ENCODE measurements at places on chromosomes 1 and 21. TPM values are rescaled to one million over a fixed set of nuclear protein-coding genes. Genes with fewer than 3 reads are reported as not detected.
A peak's percentile ranks its signal among the peaks of the same experiment; 100 is the strongest.

DNA sequence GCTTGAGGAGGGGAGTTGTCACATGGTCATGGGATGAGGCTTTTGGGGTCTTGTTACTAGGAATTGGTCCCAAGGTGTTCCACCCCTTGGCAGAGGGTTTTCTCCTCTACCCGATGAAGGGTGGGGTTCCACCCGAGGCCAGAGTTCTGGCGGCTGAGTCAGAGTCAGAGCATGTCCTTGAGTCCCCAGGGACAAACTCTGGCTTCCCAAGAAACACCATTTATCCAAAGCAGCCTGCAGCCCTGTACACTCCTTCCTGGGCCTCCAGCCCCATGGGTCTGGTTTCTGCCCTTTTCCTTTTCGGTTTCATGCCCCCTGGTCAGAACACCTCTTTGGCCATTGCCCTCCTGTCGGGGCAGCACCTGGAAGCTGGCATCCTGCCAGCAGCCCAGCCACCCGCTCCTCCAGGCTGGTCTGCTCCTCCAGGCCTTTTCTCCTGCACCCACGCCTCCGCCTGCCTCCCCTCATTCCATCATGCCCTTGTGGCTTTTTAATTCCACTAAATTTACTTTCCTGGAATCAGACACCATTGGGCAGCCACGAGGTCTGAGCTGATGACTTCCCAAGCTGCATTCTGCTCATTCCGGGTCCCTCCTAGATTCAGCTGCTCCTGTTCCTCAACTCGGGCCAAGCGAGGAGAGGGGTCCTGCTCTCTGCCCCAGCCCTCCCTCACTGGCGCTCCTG is 301.7 kb upstream of the VAMP3 start:
- no peak overlapping the region for H3K4me3 ChIP-seq
- H3K27ac ChIP-seq = no peak overlapping the region
- H3K4me1 ChIP-seq = peaks cover 11% of the 10 kb centered on the region
- no peak for DNase-seq
- H3K36me3 ChIP-seq = no peaks in the 10 kb centered on the region

The ARHGAP29 gene
- 55.2 TPM for total RNA-seq

The RSPH1 gene
- 10.7 TPM for total RNA-seq

The NFASC gene
- total RNA-seq = 11.5 TPM

The F5 gene
- 7.2 TPM for total RNA-seq

DNA sequence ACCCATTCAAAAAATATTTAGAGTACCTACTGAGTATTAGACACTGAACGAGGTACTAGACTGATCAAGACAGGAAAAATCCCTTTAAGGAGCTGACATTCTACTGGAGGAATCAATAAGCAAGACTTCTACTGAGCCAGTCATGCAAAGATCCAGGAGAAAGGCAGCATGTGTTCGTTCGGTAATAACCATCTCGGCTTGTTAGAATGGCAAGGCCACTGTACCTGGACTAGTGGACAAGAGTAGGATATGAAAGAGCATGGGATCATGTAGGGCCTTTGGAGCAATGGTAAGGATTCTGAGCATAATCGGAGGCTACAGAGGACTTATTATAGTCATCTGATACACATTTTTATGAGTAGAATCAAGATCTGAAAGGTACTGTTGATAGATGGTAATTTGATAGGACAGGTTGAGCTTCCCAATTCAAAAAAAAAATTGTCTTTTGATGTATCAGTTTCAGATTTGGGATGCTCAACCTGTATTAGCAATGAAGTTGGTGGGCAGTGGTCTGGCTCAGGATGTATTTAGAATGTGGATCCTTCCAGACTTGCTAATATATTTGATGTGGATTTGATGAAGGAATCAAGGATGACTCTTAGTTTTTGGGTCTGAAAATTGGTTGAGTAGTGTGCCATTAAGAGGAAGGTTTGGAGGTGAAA is 2.3 kb downstream of the COX20 start:
- no peaks in the 10 kb centered on the region for H3K27me3 ChIP-seq
- peak overlapping the region; percentile 99 for H3K27ac ChIP-seq
- no peak for DNase-seq
- no peaks in the 10 kb centered on the region for H3K36me3 ChIP-seq
- no peak overlapping the region for H3K4me3 ChIP-seq

The ACBD6 gene
- total RNA-seq = 36.2 TPM

GRCh38 chr1:203322500-203323179 is 17.3 kb downstream of the BTG2 start:
- no peak for DNase-seq
- H3K27ac ChIP-seq = peak overlapping the region; percentile 97
- no peak overlapping the region for H3K4me3 ChIP-seq
- no peaks in the 10 kb centered on the region for H3K36me3 ChIP-seq
- H3K4me1 ChIP-seq = peaks cover 75% of the 10 kb centered on the region

GRCh38 chr1:240888039-240888786 is 276.3 kb upstream of the GREM2 start:
- H3K4me1 ChIP-seq = no peaks in the 10 kb centered on the region
- no peaks in the 10 kb centered on the region for H3K36me3 ChIP-seq
- H3K4me3 ChIP-seq = no peak overlapping the region
- H3K27ac ChIP-seq = no peak overlapping the region
- DNase-seq = no peak

DNA sequence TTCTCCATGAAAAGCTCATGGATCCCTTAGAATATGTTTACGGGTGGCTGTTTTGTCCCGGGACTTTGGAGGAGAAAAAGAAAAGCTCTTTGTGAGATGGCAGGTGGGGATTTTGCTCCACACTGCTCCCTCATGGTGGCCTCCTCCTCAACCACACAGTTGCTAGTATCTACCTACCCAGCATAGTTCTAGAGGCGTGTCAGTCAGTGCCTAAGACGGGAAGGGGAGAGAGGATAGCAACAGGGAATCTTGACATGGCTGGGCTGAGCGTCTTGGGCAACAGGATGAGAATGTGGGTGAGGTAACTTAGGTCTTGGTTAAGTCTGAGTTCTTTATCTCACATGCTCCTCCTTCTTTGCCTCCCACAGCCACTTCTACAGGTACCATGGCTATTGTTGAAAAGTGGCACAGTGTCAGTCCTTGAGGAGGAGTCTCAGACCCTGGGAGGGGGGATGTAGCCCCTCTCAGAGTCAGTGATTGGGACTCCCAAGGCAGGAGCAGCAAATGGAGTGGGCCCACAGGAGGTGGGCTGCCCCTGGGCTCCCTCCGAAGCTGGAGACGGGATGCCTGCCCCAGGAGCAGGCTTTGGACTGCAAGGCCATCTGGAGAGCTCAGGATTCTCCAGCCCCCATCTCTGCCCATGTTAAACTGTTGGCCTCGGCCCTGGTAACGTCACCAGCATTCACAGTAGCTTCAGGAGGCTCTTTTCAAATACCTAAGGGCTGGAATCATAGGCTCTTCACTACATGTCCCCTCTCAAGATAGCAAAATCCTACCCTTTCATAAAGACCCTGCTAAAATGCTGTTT is 75.4 kb downstream of the TENT5C start:
- H3K27ac ChIP-seq = no peak overlapping the region
- no peaks in the 10 kb centered on the region for H3K36me3 ChIP-seq
- no peaks in the 10 kb centered on the region for H3K27me3 ChIP-seq
- H3K4me3 ChIP-seq = no peak overlapping the region
- no peak for DNase-seq
- H3K4me1 ChIP-seq = no peaks in the 10 kb centered on the region

DNA sequence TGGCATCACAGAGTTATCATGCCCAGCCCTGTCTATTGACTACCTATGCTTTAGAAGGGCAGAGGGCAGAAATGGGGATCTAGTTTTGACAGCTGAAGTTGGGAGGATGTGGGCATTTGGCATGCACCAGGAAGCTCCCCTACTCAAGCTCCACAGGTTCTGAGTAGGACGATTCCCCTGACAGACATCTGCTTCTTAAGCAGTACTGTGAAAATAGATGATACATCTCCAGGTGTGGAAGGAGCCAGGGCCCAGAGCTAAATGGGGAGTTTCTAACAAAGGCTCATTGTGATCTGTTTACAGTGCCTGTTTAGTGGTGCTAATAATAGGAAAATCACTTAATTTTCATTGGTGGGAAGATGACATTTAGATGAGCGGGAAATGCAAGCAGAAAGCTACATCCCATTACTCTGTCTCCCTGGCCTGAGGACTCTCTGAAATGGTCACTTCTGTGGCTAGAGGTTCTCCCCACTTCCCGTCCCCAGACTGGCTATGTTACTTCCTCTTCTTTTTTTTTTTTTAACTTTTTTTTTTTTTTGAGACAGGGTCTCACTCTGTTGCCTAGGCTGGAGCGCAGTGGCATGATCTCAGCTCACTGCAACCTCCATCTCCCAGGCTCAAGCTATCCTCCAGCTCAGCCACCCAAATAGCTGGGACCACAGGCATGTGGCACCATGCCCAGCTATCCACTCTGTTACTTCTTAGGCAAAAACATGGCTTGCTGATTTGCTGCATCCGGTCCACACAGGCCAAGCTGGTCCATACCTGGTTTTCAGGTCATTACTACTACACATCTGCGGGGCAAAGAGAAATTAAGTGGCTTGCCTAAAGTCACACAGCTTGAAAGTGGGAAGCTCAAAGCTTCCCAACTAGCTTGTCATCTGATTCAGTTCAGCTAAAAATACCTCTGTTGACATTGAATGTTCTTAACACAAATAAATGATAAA is 23.2 kb upstream of the CNIH3 start:
- no peak overlapping the region for H3K4me3 ChIP-seq
- no peaks in the 10 kb centered on the region for H3K4me1 ChIP-seq
- H3K27me3 ChIP-seq = no peaks in the 10 kb centered on the region
- no peak for DNase-seq
- H3K36me3 ChIP-seq = no peaks in the 10 kb centered on the region
- H3K27ac ChIP-seq = no peak overlapping the region

DNA sequence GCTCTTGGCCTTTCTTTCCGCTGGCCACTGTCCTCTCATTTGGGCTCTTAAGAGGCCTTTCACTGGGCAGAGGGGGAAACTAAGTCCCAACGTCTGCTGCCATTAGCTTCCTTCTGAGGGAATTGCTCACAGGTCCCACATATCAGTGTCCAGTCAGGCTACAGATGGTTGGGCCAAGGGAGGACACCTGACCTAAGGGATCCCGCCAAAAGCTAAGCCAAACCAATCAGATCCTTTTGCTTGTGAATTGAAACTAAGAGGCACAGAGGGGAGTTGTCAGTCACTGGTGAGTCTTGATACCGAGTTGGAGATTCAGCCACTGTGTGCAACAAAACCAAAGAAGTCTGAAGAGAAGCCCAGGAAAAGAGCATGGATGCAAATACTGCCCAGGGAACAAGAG is 5.7 kb upstream of the NT5C1A start:
- no peak overlapping the region for H3K4me3 ChIP-seq
- no peak overlapping the region for H3K27ac ChIP-seq
- H3K4me1 ChIP-seq = no peaks in the 10 kb centered on the region
- no peaks in the 10 kb centered on the region for H3K36me3 ChIP-seq

DNA sequence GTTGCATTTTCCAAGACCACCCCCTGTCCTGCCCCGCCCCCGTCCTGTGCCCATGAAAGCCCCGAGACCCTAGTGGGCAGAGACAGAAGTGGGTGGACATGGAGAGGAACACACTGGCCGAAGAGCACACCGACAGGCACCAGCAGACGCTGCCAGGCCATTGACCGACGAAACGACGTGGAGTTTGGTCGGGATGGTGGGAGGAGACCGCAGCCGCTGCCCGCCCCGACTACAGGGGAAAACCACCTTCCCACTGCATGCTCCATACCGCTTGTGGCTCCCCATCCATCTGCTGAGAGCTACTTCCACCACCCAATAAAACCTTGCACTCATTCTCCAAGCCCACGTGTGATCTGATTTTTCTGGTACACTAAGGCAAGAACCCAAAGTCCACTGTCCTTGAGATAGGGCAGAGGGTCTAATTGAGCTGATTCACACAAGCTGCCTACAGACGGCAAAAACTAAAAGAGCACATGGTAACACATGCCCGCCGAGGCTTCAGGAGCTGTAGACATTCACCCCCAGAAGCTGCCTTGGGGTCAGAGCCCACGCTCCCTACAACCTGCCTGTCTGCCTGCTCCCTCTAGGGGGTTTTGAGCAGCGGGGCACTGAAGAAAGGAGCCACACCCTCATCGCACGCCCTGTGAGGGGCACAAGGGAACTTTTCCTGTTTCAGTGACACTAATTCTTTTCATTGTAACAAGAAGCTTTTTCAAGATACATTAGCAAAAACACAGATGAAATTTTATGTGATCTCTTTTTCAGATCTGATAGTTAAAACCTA is 81.2 kb upstream of the RAB3GAP2 start:
- no peaks in the 10 kb centered on the region for H3K4me1 ChIP-seq
- H3K27ac ChIP-seq = no peak overlapping the region
- H3K27me3 ChIP-seq = no peaks in the 10 kb centered on the region
- no peak overlapping the region for H3K4me3 ChIP-seq
- no peaks in the 10 kb centered on the region for H3K36me3 ChIP-seq

The APCS gene
- not detected for total RNA-seq

- no peaks in the 10 kb centered on the region for H3K4me1 ChIP-seq
- H3K27me3 ChIP-seq = no peaks in the 10 kb centered on the region
- no peak for DNase-seq
- H3K4me3 ChIP-seq = no peak overlapping the region
- H3K36me3 ChIP-seq = no peaks in the 10 kb centered on the region
Measured at GRCh38 chr1:208985231-208985630, 598.3 kb upstream of the CAMK1G start.

The OLFM3 gene
- not detected for total RNA-seq

The DLGAP3 gene
- 0.42 TPM for total RNA-seq

The TCEA3 gene
- 28.3 TPM for total RNA-seq

- no peak for DNase-seq
- H3K27me3 ChIP-seq = no peaks in the 10 kb centered on the region
- no peak overlapping the region for H3K27ac ChIP-seq
- no peaks in the 10 kb centered on the region for H3K36me3 ChIP-seq
- no peaks in the 10 kb centered on the region for H3K4me1 ChIP-seq
Measured at GRCh38 chr1:230459465-230459864, 33.3 kb upstream of the PGBD5 start.

GRCh38 chr21:25234857-25235801 is 372.2 kb downstream of the MRPL39 start:
- H3K27ac ChIP-seq = no peak overlapping the region
- H3K36me3 ChIP-seq = no peaks in the 10 kb centered on the region
- no peaks in the 10 kb centered on the region for H3K4me1 ChIP-seq

- no peak for DNase-seq
- H3K36me3 ChIP-seq = no peaks in the 10 kb centered on the region
- H3K27me3 ChIP-seq = no peaks in the 10 kb centered on the region
- no peak overlapping the region for H3K27ac ChIP-seq
Measured at GRCh38 chr1:201229095-201229494, 38.5 kb downstream of the IGFN1 start.

DNA sequence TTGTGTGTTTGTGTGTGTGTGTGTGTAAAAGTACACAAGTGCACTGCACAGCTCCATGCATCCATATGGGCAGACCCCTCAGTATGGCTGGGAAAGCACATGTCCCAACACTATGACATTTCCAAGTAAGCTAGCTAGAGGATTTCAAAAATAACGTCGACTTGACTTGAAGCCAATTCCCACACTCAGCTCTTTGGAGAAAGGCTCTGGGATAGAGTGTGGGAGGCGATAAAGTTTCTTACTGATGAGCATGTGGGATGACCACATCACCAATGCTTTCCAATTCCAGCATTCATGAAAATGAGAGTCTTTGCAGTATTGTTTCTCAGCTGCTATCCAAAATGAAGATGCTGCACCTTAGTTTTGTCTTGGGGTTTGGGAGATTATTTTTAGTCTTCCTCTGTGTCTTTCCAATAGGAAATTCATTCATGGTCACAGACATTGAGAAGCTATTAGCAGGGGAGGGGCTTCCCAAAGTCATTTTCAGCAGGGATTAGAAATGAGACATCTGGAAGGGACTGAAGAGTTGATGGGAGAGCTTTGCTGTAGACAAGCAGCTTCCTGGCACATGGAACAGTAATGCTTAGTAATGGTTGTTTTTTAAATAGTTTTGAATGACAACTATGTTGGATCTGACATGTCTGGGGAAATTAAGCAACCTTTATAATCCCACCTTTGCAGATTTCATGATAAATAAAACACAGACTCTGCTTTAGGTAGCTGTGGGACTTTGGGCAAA is 143.5 kb downstream of the ASTN1 start:
- no peaks in the 10 kb centered on the region for H3K4me1 ChIP-seq
- H3K27me3 ChIP-seq = no peaks in the 10 kb centered on the region
- no peak overlapping the region for H3K27ac ChIP-seq
- H3K4me3 ChIP-seq = no peak overlapping the region
- no peaks in the 10 kb centered on the region for H3K36me3 ChIP-seq
